ENCODE measurements at places on chromosomes 4 and X.

DNA sequence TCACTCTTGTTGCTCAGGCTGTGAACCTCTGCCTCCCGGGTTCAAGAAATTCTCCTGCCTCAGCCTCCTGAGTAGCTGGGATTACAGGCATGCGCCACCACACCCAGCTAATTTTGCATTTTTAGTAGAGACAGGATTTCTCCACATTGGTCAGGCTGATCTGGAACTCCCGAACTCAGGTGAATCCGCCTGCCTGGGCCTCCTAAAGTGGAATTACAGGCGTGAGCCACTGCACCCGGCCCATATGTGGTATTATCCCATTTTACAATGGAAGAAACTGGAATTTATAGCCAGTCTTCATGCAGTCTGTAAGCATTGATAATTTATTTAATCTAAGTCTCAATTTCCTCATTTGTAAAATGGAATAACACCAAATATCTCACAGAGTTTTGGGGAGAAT lies 161.8 kb downstream of the GABRB1 start:
- no peak for DNase-seq

GRCh38 chrX:33138677-33139249 lies 72.6 kb downstream of the DMD start:
- no peak for DNase-seq

GRCh38 chr4:159178151-159178546 lies 75.3 kb downstream of the RAPGEF2 start:
- no peak for DNase-seq

- DNase-seq = no peak
Measured at GRCh38 chrX:69018416-69019072, 146.7 kb downstream of the PJA1 start.

GRCh38 chr4:188781655-188782054 lies 642.4 kb downstream of the TRIML1 start:
- DNase-seq = no peak

DNA sequence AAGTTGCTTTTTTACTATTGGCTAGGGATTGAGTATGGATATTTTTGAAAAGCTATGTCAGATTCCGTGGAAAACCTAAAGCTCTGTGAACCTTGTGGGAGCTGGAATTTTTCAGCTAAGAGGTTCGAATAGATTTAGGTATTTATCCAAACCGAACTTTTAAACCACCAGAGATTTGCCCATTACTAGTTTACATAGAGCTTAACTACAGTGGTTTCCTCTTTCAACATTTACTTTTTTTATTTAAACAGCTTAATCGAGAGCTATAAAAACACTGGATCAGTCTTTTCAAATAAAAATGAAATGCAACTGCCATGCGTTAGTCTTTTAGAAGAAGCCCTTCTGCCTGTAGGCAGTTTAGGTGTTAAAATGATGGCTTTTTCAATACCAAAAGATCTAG lies 377.0 kb downstream of the RPA4 start:
- no peak for DNase-seq

DNA sequence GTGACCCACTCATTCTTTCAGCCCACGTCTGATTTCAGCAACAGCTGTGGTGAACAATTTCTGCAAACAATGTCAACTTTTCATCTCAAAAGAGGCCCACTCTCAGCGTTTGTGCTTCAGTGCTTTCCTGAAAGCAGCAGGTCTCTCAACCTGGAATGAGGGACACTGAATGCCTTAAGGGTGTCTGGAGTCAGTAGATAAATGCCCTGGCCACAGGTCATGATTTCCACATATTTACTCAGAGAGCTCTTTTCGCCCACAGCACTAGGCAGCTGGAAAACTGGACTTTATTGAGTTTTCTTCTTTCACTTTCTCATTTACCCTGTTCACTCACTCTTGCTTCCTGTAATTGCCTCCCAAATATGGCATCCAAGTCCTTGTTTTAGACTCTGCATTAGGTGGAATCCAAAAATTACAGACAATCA lies 52.8 kb downstream of the NPFFR2 start:
- DNase-seq = no peak

DNA sequence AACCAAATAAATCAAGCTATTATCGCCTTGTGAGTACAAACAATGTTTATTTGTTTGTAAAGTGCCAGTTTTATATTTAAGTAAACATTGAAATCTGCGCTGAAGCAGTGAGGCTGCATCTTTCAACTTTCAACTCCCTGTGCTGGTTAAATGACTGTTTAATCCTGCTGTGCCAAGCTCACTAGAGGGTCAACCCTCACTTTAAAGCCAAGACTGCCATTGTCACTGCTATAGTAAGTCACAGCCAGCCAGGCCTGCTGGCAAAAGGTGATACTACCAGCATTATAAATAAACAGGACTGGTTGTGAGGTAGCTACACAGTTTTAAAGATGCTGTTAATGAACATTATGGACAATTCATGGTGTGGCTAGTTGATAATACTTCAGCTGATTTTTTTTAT lies 34.6 kb downstream of the EFHC2 start:
- DNase-seq = no peak

DNA sequence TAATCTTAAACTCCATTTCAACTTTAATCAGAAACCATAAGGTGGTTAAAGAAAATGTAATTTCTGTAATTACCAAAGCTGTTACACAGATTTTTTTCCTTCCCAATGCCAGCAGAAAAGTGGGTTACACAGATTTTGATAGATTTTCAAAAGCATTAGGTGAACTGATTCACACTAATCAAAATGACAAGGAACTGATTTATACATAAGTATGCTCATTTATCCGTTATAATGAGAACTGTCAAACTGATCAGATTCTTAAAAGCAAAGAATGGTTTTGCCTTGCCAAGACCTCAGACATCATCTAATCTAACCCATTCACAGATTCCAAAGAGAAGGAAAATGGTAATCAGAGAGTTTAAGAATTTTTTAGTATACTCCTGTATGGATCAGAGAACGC lies 5.2 kb downstream of the UGDH start:
- DNase-seq = no peak

DNA sequence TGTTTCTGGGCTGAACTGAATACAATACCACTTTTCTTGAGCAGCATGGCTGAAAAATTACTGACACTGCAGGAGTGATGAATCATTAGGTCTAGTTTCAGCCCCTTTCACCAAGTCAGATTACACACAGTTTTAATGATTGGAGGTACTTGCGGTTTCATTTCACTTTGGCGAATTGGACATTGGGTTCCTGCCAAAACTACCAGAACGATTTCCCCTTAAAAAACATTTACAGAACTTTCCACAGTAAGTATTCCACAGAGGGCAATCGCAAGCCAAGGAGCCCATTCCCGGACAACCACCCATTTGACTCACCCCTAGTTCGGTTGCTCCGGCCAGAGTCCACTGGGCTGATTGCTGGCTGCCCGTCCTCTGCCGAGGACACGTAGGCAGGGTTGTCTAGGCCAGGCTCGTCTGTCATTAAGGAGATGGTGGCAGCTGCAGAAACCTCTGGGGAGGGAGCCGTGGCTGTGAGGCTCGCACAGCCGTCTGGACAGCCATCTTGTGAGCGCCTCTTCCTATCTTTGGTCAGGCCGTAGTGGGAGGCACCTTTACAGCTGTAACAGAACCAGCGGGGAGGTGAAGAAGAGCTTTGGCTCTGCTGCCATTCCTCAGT lies 83.5 kb downstream of the LNX1 start:
- DNase-seq = no peak

Measured in NCI-H510A (cell line).